H9 (cell line): ENCODE measurements at places on chromosomes 2 and 18. TPM values are rescaled to one million over a fixed set of nuclear protein-coding genes. Genes with fewer than 3 reads are reported as not detected.

Gene BBS5
- total RNA-seq = 0.55 and 0.83 TPM in 2 replicates

GRCh38 chr2:223896833-223897311 is 48.3 kb downstream of the WDFY1 start:
- no peak overlapping the region for H3K4me3 ChIP-seq
- H3K36me3 ChIP-seq = peaks cover 19% of the 10 kb centered on the region; the same call in 2 of the 3 replicates
- no peaks in the 10 kb centered on the region for H3K27me3 ChIP-seq
- H3K27ac ChIP-seq = no peak overlapping the region

DNA sequence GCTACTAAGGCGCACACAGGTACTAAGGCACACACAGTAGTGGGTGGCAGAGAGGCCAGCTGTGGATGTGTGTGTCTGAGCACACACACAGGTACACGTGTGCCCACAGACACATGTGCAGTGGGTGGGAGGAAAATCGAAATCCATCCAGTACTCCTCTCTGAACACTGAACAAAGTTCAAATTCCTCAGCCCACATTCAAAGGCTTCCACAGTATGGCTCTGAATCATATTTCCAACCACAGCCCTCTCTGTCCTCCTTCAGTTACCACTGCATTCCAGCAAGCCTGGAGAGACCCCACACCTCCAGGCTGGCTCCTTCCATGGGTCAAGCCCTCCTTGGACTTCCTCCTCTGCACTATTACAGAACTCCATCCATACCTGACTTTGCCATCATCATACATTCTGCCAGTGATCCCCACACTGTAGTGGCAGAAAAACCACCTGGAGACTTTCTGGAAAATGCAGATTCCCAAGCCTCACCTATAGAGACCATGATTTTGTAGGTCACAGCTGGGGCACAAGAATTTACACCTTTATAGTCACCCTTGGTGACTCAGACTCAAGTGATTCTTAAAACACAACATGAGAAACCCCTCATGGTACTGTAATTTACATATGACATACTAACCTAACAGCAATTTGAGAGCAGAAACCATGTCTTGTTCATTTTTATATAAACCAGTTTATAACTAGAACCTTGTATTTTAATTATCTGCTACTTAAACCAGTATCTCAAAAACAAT is 31.4 kb downstream of the EPG5 start:
- H3K4me1 ChIP-seq = no peaks in the 10 kb centered on the region
- DNase-seq = no peak
- no peak overlapping the region for H3K27ac ChIP-seq
- H3K27me3 ChIP-seq = no peaks in the 10 kb centered on the region

DNA sequence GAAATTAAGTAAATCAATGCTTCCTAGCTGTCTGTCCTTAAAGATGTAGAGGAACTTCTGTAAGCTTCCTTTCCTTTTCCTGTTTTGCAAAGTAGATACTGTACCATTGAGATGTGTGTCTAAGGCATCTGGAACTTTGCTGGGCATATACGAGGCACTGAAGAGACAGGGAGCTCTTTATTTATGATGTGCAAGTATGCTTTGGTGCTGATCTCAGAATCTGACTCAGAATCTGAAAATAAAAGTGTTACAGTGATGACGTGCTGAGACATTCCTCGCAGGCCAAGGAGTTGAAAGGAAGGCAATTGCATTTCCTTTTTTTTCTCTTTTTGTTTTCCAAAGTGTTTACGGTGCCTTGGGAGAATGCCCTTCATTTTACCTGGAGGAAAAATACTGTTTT is 230.9 kb upstream of the RGPD4 start:
- no peaks in the 10 kb centered on the region for H3K27me3 ChIP-seq
- no peak overlapping the region for H3K27ac ChIP-seq
- H3K4me1 ChIP-seq = no peaks in the 10 kb centered on the region
- DNase-seq = no peak
- no peaks in the 10 kb centered on the region for H3K36me3 ChIP-seq
- no peak overlapping the region for H3K4me3 ChIP-seq
